T-helper 2 cell (primary cell): ENCODE measurements at places on chromosomes 3 and 15.

GRCh38 chr15:48802867-48803266 lies 8.0 kb downstream of the CEP152 start:
- no peak for DNase-seq

- no peak for DNase-seq
Observed at GRCh38 chr3:12981306-12982275, 91.6 kb downstream of the IQSEC1 start.

- no peak for DNase-seq
Observed at GRCh38 chr3:159902546-159903314, 85.9 kb upstream of the IL12A start.

DNA sequence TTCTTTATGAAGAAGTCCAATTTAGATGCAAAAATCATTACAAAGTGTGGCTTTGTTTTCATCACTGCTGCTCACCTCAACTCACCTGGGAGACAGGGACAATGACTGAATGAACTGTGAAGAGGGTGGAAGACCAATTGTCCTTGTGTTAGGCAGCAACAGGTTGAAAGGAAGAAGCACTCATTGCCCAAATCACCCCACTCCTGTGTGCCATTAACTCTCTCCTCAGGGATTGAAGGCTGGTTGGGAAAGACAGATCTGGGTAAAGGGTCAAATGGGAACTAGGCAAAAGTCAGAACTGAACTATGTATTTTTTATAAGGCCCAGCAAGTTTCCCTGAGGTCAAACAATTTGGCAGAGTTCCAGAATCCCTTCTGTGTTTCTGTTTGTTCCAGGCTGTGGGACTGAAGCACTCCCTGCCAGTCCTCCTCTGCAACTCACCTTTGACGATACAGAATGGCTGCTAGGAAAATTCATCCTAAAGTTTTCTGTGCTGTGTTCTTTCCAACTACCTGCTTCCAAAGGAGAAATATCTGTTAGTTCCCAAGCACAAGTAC lies 68.6 kb upstream of the CCDC39 start:
- no peak for DNase-seq
